Choroid plexus epithelial cell (primary cell): ENCODE measurements at places on chromosomes 11 and 22.
A peak's percentile ranks its signal among the peaks of the same experiment; 100 is the strongest.

- DNase-seq = peak; percentile 69
Observed at GRCh38 chr22:39534591-39535356, 2.2 kb upstream of the RPS19BP1 start.

DNA sequence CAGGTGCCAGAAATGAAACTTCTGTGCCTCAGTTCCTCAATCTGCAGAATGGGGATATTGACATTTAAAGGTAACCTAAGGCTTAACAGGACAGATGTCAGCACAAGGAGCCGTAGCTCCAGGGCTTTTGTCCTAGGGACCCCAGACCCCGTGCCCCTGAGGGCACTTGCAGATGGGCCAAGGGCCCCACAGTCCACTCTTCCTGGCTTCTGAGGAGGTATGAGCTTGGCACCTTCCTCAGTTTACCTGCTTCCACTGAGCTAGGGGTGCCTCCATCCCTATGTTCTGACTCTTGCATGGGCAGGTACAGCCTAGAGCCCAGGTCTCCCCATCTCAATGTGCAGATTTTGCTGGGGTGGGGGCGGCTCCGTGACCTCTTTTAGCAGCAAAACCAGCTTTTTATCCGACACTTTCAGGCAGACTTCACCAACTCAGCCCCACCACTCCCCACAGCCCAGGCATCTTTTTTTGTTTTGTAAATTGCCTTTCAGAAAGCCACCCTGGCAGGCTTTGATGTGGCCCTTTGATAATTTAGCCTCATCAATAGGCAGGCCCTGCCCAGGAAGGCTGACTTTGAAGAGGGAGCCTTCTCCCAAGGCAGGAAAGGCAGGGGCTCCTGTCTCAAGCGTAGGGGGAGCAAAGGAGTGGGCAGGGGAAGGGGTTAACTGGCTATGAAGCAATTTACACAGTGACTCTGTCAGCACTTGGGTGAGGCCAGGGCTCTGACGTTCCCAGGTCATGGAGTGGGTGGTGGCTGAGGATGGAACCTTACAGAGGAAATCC is 23.7 kb upstream of the FGF3 start:
- DNase-seq = no peak

DNA sequence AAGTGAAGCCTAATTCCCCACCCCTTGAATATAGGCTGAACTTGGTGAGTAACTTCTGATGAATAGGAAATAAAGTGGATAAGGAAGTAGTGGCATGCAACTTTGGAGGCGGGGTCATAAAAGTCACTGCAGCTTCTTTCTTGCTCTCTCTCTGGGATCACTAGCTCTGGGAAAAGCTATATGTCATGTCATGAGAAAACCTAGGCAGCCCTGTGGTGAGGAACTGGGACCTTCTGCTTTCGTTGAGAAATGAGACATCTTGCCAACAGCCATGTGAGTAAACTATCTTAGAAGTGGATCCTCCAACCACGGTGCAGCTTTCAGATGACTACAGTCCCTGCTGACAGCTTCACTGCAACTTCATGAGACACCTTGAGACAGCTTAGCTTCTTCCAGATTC is 15.7 kb downstream of the ZNF214 start:
- peak; percentile 44 for DNase-seq

GRCh38 chr22:49323751-49324415 is 503.8 kb downstream of the BRD1 start:
- no peak for DNase-seq

DNA sequence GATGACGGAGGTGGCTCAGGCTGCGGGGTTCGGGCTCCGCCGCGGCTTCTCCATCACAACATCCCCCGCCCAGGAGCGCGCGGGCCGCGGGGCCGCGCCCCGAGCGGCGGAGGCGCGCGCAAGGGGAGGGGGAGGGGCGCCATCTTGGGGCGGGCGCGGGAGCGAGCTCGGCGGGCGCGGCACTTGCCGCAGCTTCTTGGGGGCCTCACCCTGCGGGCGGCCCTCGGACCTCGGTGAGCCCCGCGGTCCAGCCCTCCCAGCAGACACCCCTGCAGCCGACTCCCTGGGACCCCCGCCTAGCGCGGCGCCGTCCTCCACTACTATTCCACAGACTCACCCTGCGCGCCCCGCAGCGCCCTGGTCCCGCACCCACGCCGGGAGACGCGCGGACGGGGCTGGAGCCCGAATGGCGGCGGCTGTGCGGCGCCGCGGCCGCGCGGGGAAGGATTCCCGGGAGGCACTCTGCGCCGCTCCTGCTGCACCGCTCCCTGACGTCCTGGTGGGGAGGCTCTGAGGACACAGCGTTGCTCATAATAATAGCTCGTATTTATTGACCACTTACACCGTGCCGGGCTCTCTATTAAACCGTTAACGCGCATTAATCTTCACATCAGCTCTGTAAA is at the start of gene APBB1:
Gene APBB1, minus strand, starts transcription at position 86 of the 623 bp plus-strand sequence. CDS start 7,747 bp downstream, outside the sequence.
- DNase-seq = peak; percentile 61

GRCh38 chr11:115644856-115645255 is 140.6 kb upstream of the CADM1 start:
- no peak for DNase-seq

- DNase-seq = no peak
Observed at GRCh38 chr11:134745456-134745855, 333.4 kb upstream of the B3GAT1 start.

- DNase-seq = peak; percentile 86
Observed at GRCh38 chr11:104918113-104918824, 20.0 kb upstream of the CASP12 start.

- DNase-seq = no peak
Observed at GRCh38 chr11:86492370-86493010, 117.8 kb downstream of the CCDC81 start.

DNA sequence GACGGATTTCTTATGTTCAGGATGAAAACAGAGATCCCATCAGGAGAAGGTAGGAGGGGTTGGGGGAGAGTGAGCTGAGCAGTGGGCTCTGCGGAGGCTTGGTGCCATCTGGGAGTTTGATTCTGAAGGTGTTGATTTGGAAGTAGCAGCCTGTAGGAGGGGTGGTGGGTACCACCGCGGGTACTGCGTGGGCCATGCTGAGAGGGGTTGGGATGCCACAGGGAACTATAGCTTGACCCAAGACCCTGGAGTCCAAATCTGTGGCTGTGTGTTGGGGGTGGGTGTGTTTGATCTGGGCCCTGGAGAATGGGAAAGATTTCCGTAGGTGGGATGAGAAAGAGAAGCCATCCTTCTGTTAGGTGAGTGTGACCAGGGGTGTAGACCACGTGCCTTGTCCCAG is 5.0 kb downstream of the INCENP start:
- no peak for DNase-seq

DNA sequence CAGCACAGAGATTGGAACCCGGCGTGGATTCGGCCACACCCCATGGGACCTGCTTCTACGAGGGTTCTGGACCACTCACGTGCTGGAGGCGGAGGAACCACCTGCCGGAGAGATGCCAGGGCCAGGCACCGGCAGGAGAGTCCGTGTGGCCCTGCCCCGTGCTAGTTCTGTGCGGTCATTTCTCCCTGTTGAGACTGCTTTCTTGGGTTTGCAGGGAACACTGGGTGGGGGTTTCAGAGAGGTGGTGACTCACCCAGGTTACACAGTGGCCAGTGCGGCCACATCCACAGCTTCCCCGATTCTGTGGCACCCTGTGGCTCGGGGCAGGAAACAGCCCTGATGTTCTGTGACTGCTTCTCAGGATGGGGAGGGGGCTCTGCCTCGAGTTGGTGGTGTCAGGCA is 3.6 kb upstream of the PHLDA2 start:
- peak; percentile 70 for DNase-seq

GRCh38 chr22:46061501-46062231 is 84.7 kb upstream of the WNT7B start:
- DNase-seq = no peak

GRCh38 chr22:46931881-46932280 is 169.4 kb downstream of the TBC1D22A start:
- peak; percentile 62 for DNase-seq

- DNase-seq = no peak
Observed at GRCh38 chr11:120115272-120116000, 22.5 kb downstream of the TRIM29 start.

GRCh38 chr22:20111045-20111688 is 4.7 kb upstream of the RANBP1 start:
- DNase-seq = peak; percentile 33

DNA sequence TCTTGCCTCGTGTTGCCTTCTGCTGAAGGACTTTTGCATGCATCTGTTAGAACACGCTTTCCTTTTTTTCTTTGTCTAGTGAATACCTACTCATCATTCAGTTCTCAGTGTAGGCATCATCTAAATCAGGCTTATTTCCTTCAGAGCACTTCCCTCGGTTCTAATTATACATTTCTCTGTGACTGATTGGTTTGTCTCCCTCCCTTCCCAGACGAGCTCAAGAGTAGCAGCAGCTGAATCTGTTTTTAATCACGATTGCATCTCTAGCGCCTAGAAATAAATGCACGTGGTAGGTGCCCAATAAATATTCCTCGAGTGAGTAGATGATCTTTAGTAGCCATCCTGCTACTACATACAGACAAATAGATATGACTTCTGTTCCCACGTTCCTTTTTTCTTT is 6.3 kb downstream of the CEP164 start:
- DNase-seq = no peak

- peak; percentile 49 for DNase-seq
Observed at GRCh38 chr11:94734563-94735275, 33.4 kb upstream of the AMOTL1 start.

GRCh38 chr11:57376095-57377090 is 4.6 kb downstream of the PRG3 start:
- DNase-seq = no peak

GRCh38 chr22:30204015-30204741 is 42.4 kb downstream of the LIF start:
- DNase-seq = no peak

- DNase-seq = peak; percentile 50
Observed at GRCh38 chr22:45777046-45777851, 105.6 kb downstream of the ATXN10 start.

GRCh38 chr22:37235897-37236607 is 8.0 kb downstream of the RAC2 start:
- no peak for DNase-seq

GRCh38 chr22:25098445-25099081 is 101.1 kb upstream of the CRYBB3 start:
- DNase-seq = peak; percentile 27

DNA sequence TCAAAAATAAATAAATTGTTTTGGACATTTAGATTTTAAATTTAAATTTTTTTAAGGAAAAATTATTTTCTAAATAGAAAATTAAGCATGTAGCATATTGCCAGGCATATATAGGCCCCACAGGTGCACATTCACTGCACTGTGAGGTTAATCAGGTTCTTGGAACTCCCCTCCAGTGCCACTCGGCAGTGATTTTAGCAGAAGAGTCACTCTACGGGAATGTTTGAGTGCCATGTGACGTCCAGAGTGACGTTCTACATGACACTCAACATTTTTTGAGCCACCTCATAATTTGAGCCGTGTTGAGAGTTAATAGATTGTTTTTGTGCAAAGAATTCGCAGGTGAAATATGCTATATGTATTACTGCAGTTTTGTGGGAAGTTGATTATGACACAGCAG is 77.4 kb downstream of the SWAP70 start:
- DNase-seq = no peak

DNA sequence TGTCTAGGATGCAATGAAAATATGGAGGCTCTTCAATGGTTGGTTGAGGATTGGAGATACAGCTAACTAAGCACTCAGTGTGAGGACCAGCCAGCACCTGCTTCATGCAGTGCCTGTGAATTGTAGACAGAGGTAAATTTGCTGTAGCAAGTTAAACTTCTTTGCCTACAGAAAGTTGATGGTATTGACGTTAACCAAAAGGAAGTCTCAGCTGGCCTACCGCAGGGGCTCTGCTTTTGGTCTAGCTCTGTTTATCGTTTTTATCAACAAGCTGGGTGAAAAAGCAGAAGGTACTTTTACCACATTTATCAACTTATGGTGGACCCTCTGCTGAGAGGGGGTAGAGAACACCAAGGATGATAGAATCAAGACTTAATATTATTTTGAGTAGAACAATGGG is 51.6 kb downstream of the GRAMD1B start:
- DNase-seq = no peak

DNA sequence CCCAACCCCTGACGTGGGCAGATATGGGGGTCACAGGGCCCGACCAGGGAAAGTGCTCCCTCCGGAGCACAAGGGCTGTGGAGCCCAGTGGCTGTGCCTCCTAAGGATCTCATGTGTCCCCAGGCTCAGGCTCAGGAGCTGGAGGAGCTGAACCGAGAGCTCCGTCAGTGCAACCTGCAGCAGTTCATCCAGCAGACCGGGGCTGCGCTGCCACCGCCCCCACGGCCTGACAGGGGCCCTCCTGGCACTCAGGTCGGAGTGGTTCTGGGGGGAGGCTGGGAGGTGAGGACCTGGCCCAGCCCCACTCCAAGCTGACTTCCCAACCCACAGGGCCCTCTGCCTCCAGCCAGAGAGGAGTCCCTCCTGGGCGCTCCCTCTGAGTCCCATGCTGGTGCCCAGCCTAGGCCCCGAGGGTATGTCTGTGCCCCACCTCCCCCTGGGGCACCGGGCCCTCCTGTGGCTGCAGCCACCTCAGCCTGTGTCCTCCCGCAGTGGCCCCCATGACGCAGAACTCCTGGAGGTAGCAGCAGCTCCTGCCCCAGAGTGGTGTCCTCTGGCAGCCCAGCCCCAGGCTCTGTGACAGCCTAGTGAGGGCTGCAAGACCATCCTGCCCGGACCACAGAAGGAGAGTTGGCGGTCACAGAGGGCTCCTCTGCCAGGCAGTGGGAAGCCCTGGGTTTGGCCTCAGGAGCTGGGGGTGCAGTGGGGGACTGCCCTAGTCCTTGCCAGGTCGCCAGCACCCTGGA is 2.5 kb downstream of the RASSF7 start:
- DNase-seq = no peak

DNA sequence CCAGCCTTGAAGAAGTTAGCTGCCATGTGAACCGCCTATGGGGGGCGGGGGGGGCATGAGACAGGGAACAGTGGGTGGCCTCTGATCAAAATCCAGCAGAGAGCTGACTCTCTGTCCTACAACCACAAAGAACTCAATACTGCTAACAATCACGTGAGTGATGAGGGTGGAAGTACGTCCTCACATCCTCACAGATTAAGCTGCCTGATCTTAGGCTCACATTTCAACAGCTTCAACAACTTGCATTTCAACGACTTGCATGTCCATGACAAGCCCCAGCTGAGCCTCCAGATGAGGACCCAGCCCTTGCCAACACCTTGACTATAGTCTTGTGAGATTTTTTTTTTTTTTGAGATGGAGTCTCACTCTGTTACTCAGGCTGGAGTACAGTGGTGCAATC is 51.6 kb downstream of the CLMP start:
- peak; percentile 51 for DNase-seq

GRCh38 chr11:120208001-120208441 is 2.8 kb upstream of the OAF start:
- no peak for DNase-seq
